ENCODE measurements at places on chromosomes 11 and 22.
A peak's percentile ranks its signal among the peaks of the same experiment; 100 is the strongest.

- no peak for DNase-seq
Measured at GRCh38 chr11:134027671-134028070, 41.2 kb upstream of the JAM3 start.

DNA sequence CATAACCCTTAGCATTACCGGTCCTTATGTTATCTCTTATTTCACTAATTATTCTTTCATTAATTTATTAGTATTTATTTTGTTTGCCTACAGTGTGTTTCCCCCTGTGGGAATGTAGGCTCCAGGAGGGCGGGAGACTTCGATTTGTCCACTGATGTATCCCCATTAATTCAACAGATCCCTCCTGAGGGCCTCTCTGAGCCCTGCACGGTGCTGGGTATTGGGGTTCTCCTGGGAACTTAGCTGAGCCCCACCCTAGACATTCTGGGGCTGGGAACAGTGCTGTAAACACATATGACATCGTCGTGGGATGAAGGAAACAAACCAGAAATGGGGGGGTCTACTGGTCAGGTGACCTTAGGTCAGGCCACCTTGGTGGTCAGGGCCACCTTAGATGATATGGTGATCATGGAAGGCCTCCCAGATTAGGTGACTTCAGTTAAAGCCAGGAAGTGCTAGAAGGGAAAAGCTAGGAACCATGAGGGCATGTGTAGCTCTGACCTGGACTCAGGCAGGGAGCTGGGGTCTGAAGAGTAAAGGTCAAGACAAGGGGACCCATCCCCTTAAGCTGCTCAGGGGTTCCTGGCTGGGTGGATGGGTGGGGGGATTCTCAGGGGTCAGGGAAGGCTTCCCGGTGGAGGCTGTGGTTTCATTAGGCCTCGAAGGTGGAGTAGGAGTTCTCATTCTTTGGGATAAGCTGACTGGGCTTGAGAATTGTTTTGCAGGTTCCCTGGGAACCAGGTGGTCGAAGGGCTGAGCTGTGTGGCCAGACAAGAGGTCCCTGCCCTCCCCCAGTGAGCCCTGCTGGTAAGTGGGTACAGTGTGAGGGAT, 1.0 kb downstream of the PHETA2 start:
- DNase-seq, result no peak

GRCh38 chr11:10779086-10779485, 28.0 kb downstream of the CTR9 start:
- no peak for DNase-seq

- DNase-seq, result no peak
Measured at GRCh38 chr11:103794262-103794661, 242.2 kb upstream of the DDI1 start.

GRCh38 chr11:130947481-130947880, 31.2 kb upstream of the SNX19 start:
- DNase-seq, result no peak

- DNase-seq, result peak; percentile 73
Measured at GRCh38 chr11:118918128-118918685, 7.5 kb downstream of the BCL9L start.

DNA sequence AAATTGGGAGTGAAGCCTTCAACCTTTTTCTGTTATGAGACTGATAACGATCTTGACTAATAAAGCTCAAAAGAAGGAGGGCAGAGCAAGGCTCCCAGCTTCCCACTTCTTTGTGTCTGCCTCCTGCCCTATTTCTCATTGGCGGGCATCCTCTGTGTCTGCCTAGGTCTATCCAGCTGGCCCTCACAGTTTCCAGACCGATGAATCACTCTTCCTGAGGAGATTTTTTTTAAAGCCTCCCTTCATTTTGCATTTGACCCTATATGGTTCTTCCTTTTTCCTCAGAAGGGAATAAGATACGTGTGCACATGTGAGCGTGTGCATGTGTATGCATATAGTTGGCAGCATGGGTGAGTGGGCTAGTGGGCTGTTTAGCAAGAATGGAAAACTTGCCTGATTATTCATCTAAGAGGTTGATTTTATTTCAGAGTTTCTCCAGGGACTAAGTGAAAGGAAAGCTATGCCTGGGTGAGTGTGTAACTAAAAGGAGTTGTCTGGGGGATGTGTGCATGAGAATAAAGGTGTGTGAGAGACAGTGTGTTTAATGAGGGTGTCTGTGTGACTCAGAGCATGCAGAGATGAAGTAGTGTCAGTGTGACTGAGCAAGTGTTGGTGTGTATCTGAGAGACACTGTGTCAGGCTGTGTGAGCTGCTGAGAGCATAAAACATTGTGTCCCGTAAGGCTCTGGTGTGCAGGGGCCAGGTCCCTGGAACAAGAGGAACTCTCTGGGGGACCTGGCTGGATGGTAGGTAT, 12.2 kb downstream of the PHLDB1 start:
- DNase-seq, result peak; percentile 98

- DNase-seq, result no peak
Measured at GRCh38 chr11:133573081-133573480, 40.8 kb upstream of the OPCML start.

- no peak for DNase-seq
Measured at GRCh38 chr11:57244911-57245310, 7.9 kb upstream of the APLNR start.

DNA sequence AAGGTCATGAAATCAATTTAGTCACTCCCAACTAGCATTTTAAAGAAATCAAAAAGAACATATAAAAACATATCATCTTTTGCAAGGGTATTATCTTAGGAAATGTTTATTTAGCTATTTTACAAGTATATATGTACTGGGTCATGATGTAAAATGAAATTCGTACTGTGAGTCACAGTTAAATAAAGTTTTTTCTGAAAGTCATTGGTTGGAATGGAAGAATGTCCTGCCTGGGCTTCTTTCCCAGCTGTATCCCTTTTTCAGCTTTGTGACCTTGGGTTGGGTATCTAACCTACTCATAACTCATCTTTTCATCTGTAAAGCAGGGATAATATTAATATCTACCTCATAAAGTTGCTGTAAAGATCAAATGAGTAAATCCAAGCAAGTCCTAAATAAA, 15.7 kb downstream of the FDX1 start:
- no peak for DNase-seq

GRCh38 chr22:46289244-46289891, 7.3 kb upstream of the GTSE1 start:
- no peak for DNase-seq

DNA sequence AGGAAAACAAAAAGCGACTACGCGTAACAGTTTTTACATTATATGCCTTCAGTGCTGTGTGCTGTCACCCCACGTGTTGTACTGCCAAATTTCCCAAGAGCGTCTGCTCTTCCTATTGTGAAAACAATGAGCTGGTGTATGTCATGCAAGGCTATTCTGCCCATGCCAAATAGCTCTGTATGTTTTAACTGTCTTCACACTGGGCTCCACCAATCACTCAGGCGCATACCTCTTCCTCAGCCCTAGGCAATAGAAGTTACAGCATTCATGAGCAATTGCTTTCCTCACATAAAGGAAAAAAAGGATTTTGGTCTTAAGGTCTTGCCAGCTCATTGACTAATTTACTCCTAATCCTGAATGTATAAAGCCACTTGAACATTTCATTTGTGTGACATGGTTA, 606.8 kb downstream of the NTM start:
- DNase-seq, result peak; percentile 29

- DNase-seq, result no peak
Measured at GRCh38 chr11:114159320-114159719, 99.8 kb downstream of the ZBTB16 start.

DNA sequence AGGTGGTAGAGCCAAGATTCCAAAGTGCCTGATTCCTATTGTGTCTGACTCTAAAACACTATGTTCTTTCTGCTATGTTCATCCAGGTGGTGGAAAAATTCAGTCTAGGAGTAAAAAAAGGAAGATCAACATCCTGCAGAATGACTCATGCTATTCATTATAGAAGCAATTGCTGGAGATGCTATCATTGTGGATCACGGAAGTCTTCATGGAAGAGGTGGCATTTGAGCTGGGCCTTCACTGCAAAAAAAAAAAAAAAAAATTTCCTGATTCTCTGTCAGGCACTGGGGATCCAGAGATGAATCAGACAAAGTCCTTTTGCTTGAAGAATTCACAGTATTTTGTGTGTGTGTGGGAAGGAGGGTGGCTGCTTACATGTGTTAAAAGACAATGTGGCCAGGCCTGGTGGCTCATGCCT, 1.4 kb upstream of the UVRAG start:
- DNase-seq, result peak; percentile 20

DNA sequence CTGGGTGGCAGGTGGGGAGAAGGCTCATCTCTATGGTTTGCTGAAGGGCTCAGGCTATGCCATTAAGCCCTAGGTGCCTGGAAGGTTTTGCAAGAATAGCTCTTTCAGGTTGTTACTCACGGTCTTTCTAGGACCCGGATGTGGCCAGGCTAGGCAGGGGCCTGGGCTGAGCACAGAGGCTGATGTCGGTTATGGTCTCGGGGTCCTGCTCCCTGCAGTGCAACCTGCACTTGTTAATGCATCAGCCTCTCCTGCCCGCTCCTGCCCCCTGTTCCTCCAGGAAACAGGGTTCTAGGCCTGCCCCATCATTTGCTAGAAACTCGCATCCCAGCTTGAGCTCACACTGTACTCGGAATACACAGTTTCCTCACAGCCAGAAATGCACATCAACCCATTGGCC, 79.1 kb upstream of the SLC22A12 start:
- DNase-seq, result no peak

DNA sequence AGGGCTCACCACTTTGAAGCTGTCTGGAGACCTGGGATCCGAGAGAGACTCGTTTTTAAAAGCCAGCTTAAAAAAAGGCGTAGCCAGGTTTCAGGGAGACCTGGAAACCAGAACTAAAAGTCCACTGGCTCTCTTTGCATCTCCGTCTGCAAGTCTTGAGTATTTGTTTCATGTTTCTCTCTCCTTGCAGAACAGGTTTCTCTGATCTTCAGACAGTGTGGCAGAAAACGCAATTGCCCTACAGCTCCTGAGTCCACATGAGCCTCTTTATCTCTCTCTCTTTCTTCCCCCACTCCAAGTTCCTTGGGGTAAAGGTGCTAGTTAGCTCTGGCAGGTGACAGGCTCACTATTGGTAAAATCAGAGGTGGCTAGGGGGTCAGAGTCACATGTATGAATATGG, 67.0 kb upstream of the AMPD3 start:
- no peak for DNase-seq

GRCh38 chr11:67983951-67984350, 19.9 kb downstream of the UNC93B1 start:
- DNase-seq, result no peak

GRCh38 chr11:109037856-109038780, 373.2 kb downstream of the DDX10 start:
- no peak for DNase-seq

- no peak for DNase-seq
Measured at GRCh38 chr11:108916290-108916689, 251.4 kb downstream of the DDX10 start.

- DNase-seq, result peak; percentile 19
Measured at GRCh38 chr22:42799461-42800405, 57.3 kb downstream of the ARFGAP3 start.

- DNase-seq, result peak; percentile 31
Measured at GRCh38 chr11:86800076-86800959, at the start of gene PRSS23. PRSS23 (plus strand) TSS chr11:86800542; CDS start chr11:86807644, 7,102 bp downstream.

DNA sequence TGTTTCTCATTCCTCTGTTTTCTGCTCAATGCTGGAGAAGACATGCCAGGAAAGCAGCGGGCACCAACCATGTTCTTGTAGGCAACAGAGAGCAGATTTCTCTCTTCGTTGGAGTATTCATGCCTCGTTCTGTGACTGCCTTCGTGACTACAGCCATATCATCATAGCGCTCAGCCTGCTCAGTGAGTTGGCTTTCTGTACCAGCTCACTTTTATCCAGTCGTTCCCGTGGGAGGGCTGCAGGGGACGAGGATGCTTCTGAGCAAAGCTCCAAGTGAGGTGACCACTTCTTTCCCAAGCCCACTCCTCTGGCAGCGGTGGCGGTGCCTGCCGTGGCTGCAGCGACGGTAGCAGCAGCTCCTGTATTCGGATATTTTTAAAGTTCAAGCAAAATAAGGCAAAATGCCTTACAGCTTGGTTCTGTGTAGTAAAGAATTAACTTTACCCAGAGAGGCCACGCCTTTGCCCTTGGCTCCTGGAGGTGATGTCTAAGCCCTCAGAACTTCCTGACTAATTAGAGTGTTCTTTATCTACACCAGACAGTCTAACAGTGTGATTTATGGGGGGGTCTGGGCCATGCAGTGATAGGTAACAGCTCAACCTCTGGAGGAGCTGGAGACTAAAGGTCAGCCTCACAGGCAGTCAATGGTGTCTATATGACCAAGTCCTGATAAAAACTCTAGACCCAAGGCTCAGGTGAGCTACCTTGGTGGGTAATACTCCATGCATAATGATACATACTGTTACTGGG, 35.3 kb downstream of the LDHAL6A start:
- no peak for DNase-seq

GRCh38 chr11:44562845-44563460, 2.5 kb upstream of the CD82 start:
- no peak for DNase-seq

GRCh38 chr11:64918017-64918416, 1.0 kb upstream of the ATG2A start:
- peak; percentile 13 for DNase-seq

GRCh38 chr11:65479184-65480145, 19.4 kb upstream of the MALAT1 start:
- no peak for DNase-seq

GRCh38 chr11:6703247-6704063, 20.3 kb upstream of the MRPL17 start:
- DNase-seq, result peak; percentile 50

GRCh38 chr11:70036971-70037882, 40.9 kb upstream of the ANO1 start:
- no peak for DNase-seq

DNA sequence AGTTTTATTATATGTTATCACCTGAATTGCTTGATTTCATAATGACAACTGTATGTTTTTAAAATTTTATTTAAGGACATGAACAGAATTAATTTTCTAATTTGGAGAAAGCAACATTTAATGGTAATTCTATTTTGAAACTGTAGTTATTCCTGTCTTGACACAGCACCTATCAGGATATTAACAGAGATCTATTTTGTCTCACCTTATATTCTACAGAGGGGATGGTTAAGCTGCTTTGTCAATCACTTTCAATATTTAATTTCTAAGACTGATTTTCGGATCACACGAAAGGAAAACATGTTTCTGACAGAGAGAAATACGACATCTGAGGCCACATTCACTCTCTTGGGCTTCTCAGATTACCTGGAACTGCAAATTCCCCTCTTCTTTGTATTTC, at the start of gene OR5D16:
Gene OR5D16, plus strand, starts transcription at position 301 of the 400 bp plus-strand sequence. Its CDS starts 0 bp downstream, at position 301.
- DNase-seq, result no peak

- DNase-seq, result no peak
Measured at GRCh38 chr11:12461516-12461915, 84.1 kb downstream of the PARVA start.

- no peak for DNase-seq
Measured at GRCh38 chr22:50032941-50033601, 20.5 kb upstream of the IL17REL start.

- DNase-seq, result no peak
Measured at GRCh38 chr11:10386361-10386760, 68.7 kb upstream of the AMPD3 start.

- DNase-seq, result no peak
Measured at GRCh38 chr11:77789731-77790476, 30.6 kb downstream of the RSF1 start.

GRCh38 chr22:18024276-18024939, at the start of gene MICAL3:
MICAL3 (minus strand) TSS chr22:18024561; CDS start chr22:17906812, 117,749 bp downstream.
- DNase-seq, result peak; percentile 25

- no peak for DNase-seq
Measured at GRCh38 chr22:46525389-46526243, 11.8 kb downstream of the CELSR1 start.

- DNase-seq, result no peak
Measured at GRCh38 chr22:37525746-37526350, 6.6 kb upstream of the CARD10 start.

Data from kidney glomerular epithelial cell (primary cell).